ENCODE measurements at places on chromosomes 7 and 10.

DNA sequence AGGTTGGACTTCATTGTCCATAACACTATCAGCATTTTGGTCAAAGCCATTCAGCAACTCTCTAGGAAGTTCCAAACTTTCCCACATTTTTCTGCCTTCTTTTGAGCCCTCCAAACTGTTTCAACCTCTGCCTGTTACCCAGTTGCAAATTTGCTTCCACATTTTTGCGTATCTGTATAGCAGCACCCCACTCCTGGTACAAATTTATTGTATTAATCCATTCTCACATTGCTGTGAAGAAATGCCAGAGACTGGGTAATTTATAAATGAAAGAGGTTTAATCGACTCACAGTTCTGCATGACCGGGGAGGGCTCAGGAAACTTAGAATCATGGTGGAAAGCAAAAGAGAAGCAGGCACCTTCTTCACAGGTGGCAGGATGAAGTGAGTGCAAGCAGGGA is 198.8 kb downstream of the MTERF1 start:
- DNase-seq: no peak

- no peak for DNase-seq
Observed at GRCh38 chr10:21280037-21280436, 245.4 kb downstream of the SKIDA1 start.

DNA sequence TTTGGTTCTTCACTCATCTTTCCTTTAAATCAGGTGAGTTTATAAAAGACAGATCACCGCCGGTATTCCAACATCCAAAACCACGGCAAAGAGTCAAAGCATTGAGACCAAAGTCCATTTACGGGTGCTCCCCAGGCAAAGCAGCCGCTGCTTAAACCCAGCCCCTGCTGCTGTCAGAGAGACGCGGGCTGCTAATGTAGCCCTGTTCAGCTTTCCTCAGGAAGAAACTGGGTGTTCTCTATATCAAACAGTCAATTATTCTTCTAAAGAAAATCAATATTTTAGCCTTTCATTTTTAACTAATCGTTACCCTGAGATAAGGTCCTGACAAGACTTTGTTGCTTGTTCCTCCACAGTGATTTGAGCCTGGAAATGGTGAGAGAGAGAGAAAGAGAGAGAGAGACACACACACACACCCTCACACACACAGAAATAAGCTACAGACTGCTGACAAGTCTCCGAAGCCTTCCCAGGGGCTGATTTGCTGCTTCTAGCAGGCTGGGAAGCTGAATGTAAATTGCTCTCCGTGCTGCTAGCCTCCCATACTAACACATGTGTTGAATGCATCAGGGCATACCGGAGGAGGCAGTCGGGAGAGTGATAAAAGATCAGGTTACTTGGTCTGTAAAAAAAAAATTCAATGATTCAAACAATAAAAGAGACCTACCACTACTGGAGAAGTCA is 183.0 kb upstream of the ANK3 start:
- DNase-seq: peak; percentile 34

DNA sequence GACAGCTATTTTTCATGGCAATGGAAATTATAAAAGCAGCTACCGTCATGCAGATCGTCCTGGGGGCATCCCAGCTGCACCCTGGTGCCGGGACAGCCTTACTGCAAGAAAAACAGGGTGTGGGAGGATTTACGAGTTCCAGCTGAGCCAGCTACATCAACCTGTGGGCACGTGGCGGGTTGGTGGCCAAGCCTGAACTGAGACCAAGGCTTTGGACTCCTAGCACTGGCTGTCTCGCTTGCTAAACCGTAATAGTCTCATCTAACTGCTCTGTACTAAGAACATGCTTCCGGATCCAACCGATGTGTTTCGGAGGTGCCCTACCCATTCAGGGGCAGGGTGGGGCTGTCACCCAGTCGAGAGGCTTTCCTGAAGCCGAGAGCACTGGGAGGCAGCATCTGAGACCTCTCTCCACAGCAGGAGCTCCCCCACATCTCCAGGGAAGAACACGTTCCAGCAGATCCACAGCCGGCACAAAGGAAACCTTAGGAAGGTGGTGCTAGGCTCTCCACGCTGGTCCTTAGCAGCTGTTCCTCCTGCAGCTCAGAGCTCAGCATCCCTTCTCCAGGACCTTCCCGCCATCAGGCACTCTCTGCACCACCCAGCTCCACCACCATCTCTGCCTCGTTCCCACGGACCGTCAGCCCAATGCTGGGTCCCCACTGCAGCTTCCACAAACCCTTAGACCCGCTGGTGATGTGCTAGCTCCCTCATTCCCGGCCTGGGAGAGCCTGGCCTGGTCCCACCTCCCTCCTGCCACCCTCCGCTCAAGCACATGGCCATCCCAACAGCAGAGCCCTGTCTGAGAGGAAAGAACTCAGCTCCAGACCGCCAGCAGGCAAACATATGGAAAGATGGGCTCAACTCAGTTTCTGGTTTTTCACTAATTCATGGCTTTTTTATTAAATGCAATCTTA is 158.5 kb downstream of the PTPRN2 start:
- no peak for DNase-seq

GRCh38 chr7:90688810-90689209 is 92.7 kb downstream of the CDK14 start:
- DNase-seq: no peak
